Central memory CD8-positive, alpha-beta T cell (primary cell): ENCODE measurements at places on chromosomes 13 and 19.

- no peak for DNase-seq
Measured at GRCh38 chr13:32209652-32210051, 105.5 kb downstream of the ZAR1L start.

DNA sequence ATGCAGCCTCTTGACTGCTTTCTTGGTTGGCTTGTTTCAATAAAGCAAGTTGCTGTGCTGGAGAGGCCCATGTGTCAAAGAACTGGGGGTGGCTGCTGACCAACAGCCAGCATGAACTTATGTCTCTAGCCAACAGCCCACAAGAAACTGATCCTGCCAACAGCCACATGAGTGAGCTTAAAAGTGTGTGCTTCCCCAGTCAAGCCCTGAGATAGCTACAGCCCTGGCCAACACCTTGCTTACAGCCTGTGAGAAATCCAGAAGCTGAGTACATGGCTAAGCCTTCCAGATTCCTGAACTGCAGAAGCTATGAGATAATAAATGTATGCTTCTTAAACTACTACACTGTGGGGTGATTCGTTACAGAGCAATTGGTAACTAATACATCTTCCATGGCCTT is 38.9 kb upstream of the IPO5 start:
- DNase-seq = no peak

- DNase-seq = peak; percentile 14
Measured at GRCh38 chr19:36113894-36114720, 568 bp downstream of the POLR2I start.

GRCh38 chr13:23497191-23497590 is 63.7 kb upstream of the SACS start:
- no peak for DNase-seq

DNA sequence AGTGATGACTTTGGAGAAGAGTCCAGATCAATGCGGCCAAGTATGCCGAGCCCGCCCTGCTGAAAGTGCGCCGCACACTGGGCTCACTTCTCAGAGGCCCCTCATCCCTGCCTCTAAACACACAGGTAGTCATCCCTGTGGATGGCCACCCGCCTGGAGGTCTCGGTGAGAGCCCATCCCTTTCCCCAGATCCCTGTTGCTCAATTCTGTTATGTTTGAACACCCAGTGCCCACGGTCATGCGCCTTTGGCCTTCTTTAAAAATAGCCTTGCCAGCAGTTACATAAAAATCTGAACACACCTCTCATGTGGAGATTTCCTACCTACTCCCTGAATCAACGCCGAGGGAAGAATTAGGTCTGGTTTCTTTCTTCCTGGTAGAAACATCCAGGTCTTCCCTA is 11.9 kb downstream of the ELAVL1 start:
- no peak for DNase-seq

DNA sequence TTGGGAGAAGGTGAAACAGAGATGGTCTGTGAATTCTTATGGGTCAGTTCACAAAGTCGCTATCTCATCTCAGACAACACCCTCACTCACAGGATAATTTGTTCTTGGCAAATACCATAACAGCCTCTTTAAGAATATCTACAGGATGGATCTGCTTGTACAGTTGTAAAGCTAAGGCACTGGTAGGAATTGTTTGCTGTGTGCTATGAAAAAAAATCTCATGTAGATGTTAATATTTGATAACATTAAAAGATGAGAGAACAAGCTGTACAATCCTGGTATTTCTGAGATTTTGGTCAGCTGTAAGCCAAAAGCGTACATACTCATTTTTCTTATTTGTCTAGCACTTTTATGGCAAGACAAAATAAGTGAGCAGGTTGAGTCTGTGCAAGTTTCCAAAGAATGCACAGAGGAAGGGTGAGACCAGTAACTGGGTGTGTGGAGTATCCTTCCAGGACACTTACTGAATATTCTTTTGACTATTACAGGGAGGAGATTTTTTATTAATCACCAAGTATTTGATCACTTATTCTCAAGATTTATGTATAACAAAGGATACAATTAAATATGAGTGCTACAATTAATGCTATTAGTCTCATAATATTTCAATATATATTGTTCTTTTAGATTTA is 814.5 kb upstream of the MIR17HG start:
- no peak for DNase-seq

DNA sequence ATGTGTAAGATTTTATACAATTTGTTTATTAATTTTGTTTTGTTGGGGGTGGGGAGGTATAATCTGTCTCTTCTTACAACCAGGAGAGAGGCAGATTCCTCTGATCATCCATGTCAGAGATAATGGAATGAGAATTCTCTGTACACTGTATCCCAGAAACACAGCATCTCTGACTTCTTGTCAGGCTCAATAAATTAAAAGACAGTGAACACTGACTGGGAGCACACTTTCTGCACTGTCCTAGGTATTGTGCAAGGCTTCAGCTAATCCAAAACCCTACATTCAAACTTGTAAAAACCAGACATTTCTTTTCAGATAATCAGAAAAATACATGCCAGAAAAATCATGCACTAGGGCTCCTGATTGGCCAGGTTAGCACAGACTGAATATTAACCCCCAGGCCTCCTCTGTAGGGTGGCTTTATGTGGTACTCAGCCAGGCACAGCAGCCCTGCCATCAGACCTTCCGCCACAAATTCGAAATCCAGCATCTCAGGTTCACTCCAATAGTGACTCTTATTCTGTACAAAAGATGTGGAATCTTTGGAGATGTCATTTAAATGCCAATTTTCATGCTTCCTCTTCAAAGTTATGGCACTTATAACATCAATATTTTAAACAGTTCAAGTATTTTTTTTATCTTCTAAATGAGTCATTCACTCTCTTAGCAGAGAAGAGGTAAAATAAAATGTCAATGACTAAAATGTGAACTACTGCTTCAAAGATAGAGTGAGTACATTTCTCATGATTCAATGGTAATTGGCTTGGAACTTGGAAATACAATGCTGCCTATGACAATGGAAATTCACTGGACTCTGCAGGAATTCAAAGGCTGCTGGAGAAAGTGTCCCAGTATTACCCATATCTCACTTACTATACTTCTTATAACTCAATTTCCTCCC is 211.5 kb downstream of the KLF12 start:
- no peak for DNase-seq

- no peak for DNase-seq
Measured at GRCh38 chr13:112669881-112670499, 19.8 kb upstream of the ATP11A start.

DNA sequence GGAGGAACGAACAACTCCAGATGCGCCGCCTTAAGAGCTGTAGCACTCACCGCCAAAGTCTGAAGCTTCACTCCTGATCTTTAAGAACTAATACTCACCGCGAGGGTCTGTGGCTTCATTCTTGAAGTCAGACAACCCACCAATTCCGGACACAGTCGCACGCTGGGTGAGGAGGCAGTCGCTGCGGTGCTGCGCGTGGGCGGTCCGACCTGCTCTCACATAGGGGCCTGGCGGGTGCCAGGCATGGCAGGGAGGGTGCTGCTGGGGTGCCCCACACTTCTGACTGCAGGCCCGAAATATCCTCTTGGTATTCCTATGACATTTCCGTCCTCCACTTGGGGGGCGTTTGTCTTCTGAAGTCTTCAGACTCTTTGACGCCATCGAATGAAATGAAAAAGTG is 7.4 kb upstream of the MICU2 start:
- DNase-seq = no peak

- DNase-seq = no peak
Measured at GRCh38 chr19:15200553-15201364, at the start of gene NOTCH3. Gene NOTCH3 (minus strand): TSS chr19:15200995. CDS start chr19:15200905, 90 bp downstream.
